Head of caudate nucleus (tissue), 42 donors: ENCODE measurements at places on chromosomes 2 and 18.

GRCh38 chr2:158561054-158561453, 104.3 kb downstream of the PKP4 start:
- DNase-seq, result no peak

GRCh38 chr18:44996261-44996660, 315.6 kb downstream of the SETBP1 start:
- DNase-seq, result no peak

DNA sequence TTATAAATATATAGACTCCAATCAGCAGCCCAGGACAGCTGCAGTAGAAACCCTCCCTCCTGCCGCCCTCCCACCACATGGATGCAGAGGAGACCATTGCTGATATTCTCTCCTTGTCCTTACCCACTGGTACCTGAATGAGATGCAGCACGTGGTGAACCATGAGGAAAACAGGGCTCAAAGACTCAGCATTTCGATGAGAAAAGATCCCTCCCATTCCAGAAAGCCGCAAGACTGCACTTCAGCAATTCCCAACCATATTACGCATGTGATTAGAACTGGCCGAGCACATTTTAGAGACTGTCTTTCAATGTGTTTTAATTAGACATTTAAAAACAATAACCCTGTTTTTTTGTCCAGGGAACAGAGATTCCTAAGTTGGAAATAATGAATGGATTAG, 125.5 kb downstream of the NRP2 start:
- DNase-seq, result no peak

DNA sequence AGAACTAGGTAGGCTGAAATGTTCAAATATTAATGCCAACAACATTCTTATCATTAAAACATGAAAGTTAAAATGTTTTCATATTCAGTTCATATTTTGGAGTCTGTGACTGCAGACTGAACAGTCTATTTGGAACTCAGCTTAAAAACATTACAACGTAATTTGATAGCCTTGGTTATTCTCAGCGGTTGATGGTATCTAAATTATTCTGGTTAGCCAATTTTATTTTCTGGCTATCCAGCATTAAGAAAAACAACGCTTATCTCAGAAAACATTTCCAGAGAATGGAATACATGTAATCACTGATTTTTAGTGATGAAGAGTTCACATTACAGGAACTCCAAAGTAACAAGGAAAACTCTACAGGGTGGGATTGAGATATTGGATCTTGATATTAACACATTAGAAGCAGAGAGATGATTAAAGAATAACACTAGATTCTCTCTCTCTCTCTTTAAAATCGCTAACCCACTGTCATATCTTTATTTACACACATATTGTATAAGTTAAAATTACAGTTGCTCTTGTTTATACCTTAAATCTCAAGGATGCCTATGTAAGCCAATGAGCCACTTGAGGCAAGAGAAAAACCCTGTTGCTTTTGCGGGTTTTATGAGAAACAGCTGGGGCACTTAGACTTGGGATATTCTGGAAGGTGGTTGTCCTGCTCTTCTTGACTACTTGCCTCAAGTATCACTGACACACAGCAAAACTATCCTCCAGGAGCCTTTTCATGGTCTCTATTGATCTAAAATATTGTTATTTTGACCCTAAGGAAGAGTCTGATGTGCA, 84.9 kb downstream of the ICOS start:
- no peak for DNase-seq

DNA sequence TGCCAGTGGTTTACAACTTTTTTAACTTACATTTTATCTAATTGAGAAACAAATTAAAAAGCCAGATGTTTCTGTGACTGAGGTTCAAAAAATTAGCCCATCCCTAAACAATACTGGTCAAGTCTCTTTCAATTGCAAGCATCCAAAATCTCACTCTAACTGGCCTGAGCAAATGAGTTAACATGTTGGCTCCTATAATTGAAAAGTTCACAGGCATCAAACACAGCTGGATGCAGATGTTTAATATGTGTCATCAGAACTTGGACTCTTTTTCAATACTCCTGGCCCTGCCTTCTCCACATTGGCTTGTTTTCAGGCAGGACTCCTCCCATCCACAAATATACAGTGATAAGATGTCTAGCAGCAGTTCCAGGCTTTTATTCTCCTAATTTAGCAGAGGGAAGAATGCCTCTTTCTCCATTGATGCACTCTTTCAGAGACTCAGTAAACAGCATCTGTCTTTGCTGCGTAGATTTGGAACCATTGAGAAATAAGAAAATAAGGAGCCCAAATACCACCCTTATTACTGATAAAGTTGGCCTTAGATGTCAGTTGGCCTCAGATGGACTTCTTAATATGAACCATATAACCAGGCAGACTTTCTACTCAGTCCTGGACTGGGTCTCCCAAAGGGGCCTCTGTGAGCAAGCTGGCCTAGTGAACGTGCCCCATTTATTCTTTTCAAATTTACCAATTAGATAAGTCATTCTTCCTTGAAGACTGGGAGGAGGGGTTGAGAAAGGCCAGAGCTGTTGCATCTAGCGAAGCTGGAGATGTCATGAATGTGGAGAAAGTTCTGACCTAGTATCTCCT, 30.4 kb upstream of the FN1 start:
- no peak for DNase-seq

DNA sequence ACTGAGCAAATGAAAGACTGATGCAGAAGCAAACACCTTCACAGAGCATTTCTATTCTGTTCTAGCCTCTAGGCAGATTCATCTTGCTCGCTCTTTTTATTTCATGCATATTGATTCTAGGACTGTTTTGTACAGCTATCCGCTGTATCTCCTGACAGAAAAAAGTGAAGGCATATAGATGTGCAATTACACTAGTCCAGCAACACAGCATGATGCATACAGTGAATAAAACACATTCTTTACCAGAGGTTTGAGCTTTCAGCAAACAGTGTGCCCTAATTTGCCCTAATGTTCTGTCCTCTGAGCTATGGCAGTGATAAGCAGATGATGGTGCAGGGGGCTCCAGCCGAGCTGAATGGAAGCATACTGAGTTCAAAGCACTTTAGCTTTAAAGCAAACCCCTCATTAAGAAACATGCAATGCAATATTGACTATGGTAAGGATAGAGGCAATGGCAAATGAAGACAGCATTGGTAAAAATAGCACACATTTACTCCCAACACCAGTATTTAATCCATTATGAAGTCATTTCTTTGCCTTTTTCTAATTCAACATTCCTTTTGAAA, 141.2 kb upstream of the RGPD4 start:
- DNase-seq, result no peak

DNA sequence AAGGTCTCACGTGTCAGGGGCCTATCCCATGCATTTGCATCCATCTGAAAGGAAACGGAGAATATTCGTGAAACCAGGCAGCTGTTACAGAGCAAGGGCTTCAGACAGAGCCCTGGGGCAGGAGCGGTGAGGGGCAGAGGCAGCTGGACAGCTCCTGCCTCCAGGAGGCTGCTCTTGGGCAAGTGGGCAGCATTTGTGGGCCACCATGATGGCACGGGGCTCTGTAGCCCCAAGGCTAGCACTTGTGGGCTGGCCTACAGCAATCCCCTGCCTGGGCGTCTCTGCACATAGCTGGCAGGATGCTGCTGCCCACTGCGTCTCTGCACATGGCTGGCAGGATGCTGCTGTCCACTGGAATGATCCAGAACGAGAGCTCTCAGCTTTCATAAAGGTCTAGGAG, 52.8 kb upstream of the PTMA start:
- DNase-seq, result no peak

- no peak for DNase-seq
Observed at GRCh38 chr2:54471221-54471711, 15.1 kb downstream of the SPTBN1 start.

- DNase-seq, result no peak
Observed at GRCh38 chr2:2482851-2483250, 151.8 kb upstream of the MYT1L start.

- DNase-seq, result no peak
Observed at GRCh38 chr2:74067221-74067747, 80.4 kb downstream of the BOLA3 start.

GRCh38 chr2:96325884-96326255, 753 bp downstream of the ITPRIPL1 start:
- no peak for DNase-seq

DNA sequence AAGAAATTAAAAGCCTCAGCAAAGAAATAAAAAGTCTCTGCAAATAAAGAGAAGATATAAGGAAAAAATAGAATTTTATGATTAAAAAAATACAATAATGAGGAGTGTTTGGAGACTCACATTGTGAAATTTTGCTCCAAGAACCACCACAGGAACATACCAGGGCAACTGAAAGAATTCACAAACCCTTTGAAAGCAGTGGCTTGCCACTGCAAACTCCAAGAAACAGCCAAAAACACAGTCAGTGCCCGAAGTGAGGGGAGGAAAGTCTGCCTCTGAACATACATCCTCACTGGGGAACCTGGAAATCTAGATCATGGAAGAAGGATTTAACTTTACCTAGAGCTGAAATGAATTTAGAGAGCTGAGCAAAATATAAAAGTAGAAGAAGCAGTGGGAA, 33.1 kb downstream of the EVA1A start:
- no peak for DNase-seq

DNA sequence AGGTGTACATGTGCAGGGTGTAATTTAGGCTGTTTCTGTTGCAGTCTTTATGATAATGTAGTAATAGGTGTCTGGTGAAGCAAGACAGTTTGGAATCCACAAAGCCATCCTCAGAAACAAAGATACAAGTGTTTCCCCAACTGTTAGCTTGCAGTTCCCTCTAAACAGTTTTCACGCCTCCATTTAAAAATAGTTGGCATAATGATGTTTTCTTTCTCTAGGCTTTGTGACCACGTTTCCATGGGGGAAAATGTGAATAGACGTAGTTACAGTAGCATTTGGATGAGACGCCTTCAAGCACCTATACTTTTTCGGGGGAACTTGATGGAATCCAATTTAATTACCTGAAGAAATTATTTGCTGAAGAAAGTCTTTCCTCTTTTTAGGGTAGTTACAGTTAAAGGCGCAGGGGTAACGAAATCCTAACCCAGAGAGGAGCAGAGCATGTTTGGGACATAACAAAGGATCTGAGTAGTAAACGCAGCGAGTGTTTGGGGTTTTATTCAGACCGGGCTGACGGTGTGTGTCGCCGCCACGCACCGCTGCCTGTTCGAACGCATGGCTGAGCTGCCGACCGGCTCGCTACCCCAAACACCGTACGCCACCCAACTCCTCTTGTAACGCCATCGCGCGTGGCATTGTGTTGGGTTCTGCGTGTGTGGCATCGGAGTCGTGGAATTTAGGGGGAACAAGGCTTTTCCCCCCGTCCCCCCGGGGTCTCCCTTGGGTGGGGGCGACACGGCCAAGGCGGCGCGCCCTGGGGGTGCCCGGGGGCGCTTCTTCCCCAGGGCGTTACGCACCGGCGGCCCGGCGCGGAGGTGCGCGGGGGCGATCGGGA, 681 bp upstream of the NRP2 start:
- DNase-seq, result no peak

DNA sequence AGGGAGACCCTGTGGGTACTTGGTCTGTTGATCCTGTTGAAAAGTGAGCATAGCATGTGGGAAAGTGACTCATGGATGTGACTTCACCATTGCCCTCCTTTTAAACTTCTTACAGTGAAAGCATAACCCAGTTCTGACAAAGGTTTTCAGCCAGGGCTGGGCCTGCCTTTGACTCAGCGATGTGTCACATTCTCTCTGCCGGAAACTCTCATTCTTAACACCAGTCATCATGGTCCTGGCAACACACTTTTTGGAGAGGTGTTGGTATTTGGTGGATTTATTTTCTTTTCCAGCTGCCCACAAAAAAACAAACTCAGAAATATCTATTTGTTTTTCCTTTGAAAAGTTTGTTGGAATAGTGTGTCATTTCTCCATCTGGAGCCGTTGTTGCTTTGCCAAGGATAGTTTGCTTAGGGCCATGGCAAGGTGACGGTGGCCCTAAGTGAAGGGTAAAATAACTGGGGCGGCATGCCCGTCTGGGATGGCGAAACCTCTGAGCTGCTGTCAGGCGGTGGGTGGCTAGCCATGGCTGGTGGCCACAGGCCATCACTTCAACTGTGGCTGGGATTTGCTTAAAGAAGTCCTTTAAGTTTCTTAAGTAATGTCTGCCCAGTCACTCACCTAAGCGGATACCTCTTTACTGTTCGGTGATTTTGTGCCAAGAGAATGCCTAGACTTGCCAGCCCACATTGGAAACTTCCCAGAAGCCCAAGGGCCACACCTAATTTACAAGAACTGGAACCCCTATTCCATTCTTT, 123.3 kb downstream of the LTBP1 start:
- DNase-seq, result peak; percentile 62

DNA sequence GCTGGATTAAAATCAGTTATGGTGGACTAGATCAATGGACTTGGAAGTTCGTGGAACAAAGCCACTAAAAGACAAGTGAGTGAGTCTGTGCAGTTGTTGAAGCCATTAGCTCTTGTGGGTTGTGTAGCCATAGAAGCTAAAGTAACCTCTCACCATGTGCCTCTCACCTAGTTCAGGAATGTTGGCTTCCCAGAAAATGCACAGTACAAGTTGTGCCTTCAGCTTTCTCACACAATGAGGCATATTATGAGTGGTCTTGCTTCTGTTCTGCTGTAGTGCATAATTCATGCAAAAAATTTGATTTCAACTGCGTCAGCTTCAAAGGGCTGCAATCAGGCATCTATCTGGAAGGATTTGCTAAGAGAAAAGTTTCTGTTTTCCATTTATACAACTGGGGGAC, 26.2 kb downstream of the CERS6 start:
- no peak for DNase-seq

DNA sequence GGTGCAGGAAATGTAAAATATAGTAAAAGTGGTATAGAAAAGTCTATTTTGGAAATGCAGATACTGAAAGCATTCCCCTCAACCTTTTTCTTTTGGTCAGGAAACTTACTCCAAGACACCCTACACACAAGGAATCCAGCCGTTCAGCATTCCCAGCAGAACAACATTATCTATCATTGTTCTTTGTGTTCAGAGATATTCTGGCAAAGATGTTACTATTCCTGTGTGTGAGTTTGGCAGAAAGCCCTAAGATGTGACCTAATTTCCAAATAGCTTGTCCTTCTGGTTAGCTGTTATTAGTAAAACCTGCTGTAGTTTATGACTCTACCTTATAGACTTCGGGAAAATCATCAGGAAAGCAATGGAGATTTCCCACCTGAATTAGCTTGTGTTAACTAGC, 78.1 kb upstream of the PELI1 start:
- DNase-seq, result no peak

GRCh38 chr2:29119211-29119610, 4.0 kb downstream of the CLIP4 start:
- DNase-seq, result no peak

- no peak for DNase-seq
Observed at GRCh38 chr2:155770516-155770915, 562.0 kb downstream of the NR4A2 start.

DNA sequence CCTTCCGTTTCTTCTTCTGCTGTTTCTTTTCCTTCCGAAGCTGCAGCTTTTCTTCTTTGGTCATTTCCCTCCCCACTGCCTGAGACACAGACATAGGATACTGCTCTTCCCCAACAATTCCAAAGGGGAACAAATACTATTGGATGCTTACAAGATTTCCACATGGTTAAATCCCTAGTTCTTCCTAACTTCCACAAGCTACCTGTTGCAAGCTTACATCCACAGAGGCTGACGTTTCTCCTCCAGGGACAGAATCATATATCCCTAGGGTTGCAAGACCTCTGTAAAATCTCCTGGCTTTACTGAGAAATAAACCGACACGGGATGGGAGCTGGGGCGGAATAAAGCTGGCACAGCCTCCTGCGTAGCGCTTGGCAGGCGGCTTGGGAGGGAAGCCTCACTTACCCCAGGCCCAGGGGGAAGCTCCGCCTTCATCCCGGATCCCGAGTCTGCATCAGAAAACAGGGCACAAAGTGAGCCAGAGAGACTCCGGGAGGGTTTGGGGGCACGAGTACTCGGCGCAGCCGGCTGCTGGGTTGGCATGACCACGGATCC, 590 bp downstream of the EIF2B4 start:
- DNase-seq, result peak; percentile 66

- DNase-seq, result no peak
Observed at GRCh38 chr2:22579341-22579740, 805.6 kb upstream of the KLHL29 start.
